Omental fat pad (tissue), 4 donors: ENCODE measurements at places on chromosomes 16 and 17.

DNA sequence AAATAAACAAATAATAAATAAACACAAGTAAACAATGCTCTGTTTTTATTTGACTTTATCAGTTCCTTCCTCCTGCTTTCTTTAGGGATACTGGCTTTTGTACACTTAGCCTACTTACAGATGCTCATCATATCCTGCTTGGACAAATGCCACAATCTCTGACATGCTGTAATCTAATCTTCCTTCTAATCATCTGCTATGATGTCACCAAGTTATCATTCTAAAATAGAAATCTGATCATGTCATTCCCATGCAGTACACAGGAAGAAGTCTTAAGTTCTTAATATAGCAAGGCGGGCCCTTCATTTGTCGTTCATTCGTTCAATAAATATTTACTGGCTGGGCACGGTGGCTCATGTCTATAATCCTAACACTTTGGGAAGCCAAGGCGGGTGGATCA, 9.1 kb upstream of the UBB start:
- no peak for DNase-seq

- DNase-seq: no peak
These were observed 85.8 kb upstream of the SEC14L1 start for GRCh38 chr17:77054936-77055335.

DNA sequence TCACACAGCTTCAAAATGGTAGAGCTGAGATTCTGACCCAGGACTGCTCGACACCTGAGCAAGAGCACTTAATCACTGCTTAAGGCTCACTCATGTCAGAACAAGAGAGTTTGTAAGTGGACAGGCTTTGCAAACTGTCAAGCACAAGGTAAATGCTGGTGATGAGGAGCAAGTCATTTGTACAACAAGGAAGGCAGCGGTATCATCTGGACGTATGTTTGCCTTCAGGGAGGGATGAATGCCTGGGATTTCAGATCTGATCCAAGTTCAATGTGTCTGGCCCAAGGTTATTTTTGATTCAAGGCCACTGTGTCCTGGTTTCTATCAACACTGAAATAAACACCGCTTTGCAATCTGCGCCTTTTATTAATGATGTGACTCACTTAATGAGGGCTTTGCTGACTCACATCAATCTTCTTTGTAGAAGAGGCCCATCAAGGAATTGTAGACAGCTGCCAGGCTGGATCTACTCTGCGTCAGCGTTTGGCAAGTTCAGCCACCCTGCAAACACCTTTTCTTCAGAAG, 174.4 kb upstream of the HS3ST3A1 start:
- no peak for DNase-seq

- DNase-seq: no peak
These were observed 13.3 kb upstream of the RBBP6 start for GRCh38 chr16:24525970-24526559.

DNA sequence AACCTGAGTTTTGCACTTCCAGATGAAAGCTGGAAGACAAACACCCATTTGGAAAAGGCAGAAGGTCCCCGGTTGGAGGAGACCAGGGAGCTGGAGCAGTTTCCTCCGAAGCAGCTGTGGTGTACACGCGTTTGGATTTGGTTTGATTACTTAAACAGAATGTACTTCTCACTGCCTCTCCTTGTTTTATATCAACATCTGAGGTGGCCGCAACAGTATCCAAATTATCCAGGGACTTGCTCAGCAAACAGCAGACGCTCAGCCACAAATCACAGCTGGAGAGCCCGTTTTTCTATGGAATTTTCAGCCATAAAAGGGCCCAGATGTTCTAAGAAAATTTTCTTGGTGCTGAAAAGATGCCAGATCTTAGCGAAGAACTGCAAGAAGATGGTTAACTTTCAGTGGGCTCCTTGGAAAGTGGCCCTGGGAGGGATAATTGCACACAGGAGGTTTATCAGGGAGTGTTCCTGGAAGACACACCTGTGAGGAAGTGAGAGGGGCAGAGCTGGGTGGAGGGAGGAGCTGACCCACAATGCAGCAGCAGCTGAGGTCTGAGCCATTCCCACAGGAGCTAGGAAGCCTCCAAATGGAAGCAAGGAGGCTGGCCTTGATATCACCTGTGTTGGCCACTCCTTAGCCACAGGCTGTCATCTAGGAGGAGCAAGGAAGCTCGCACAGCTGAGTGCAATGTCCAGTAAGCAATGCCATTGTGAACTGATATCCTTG, 28.9 kb upstream of the CDH5 start:
- DNase-seq: no peak

GRCh38 chr17:6365200-6365943, 69.5 kb downstream of the AIPL1 start:
- no peak for DNase-seq

- no peak for DNase-seq
These were observed 172.4 kb downstream of the ABCA8 start for GRCh38 chr17:68782789-68783188.

DNA sequence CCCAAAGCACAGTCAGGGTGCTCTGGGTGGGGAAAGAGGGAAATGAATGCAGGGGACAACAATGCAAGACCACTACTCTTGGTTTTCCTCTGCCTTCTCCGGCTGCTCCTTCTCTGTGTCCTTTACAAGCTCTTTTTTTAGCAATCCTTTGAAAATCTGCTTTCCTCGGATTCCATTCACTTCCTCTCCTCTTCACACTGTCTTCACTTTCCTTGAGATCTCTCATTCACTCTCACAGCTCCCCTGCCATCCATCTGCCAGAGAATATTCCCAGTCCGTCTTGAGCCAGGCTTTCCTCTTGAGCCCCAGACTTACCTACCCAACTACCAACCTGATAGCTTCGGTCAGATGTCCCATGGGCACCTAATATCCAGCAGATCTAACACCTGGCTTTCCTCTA, 11.0 kb upstream of the SPOP start:
- DNase-seq: no peak

- DNase-seq: no peak
These were observed 26.4 kb downstream of the RNF213 start for GRCh38 chr17:80287038-80287437.

GRCh38 chr17:78111727-78112517, 16.6 kb downstream of the TMC6 start:
- DNase-seq: no peak

GRCh38 chr16:57071831-57072582, 20.4 kb upstream of the CPNE2 start:
- no peak for DNase-seq

GRCh38 chr17:17691468-17692263, 10.4 kb downstream of the RAI1 start:
- no peak for DNase-seq

DNA sequence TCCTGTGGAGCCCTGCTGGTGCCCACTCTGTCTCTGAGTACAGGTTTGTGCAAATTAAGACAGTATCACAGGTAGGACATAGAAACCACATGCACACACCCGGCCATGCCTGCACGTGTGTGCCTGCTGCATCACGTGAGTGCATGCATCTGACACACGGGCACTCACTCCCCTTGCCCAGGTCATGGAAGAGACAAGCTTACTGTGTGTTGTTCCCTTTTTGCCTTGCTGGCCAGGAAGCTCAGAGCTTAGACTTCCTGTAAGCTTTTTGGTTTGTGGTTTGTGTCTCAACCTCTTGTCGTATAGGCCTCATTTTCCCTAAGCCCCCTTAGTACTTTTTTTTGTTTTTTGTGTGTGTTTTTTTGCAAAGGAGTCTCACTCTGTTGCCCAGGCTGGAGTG, 25.0 kb downstream of the ZNF469 start:
- no peak for DNase-seq
